ENCODE measurements at places on chromosomes 4 and X.

DNA sequence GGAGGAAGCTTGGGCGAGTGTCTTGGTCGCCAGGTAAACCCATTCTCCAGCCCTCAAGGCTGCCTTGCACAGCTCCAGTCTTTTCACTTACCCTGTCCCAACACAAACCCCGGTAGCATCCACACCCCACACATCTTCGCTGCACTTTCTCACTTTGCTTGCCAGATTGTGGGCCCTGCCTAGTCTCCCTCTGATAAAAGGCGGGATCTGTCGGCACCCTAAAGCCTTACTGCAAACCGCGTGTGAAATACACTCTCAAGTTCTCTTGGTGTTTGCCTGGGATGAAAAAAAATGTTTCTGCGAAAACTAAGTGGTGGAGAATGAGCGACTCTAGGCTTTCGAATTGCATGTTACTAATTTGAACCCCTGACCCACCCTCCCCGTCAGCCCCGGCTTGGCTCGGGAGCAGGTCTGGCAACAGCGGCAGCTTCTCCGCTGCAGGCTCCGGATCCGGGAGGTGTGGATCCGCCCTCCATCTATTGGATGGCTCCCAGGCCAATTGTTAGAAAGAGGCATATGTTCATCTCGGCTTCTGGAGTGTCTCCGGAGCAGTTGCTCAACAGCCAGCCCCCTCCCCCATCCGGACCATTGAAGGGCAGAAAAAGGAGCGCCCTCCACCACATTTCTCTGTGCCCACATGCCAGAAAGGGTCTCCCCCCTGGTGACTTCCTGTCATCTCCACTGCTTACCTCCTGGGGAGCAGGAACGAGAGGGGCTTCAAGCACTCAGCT, 3.0 kb upstream of the CITED1 start:
- DNase-seq: no peak

- DNase-seq: no peak
Observed at GRCh38 chr4:125398263-125399002, 83.7 kb downstream of the FAT4 start.

- DNase-seq: no peak
Observed at GRCh38 chr4:16705341-16705740, 193.1 kb downstream of the LDB2 start.

DNA sequence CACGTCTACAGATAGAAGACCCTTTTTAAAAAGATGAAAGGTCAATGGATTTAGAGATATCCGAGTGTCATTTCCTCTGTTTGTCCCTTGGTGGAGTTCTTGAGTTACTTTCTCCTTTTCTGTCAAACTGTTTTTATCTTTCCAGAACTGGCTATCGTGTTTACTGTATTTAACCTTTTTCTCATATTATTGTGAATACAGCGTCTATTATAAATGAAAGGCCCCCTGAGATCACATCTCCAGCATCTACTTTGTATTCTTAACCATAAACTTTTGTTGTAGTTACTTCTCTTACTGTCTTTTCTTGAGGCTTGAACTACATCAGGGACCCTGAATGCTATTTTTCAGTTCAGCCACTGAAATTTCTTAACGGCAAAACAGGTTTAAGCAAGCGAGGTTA, 4.0 kb upstream of the PCDH7 start:
- no peak for DNase-seq

GRCh38 chr4:67198727-67199126, 346.6 kb downstream of the CENPC start:
- DNase-seq: no peak

DNA sequence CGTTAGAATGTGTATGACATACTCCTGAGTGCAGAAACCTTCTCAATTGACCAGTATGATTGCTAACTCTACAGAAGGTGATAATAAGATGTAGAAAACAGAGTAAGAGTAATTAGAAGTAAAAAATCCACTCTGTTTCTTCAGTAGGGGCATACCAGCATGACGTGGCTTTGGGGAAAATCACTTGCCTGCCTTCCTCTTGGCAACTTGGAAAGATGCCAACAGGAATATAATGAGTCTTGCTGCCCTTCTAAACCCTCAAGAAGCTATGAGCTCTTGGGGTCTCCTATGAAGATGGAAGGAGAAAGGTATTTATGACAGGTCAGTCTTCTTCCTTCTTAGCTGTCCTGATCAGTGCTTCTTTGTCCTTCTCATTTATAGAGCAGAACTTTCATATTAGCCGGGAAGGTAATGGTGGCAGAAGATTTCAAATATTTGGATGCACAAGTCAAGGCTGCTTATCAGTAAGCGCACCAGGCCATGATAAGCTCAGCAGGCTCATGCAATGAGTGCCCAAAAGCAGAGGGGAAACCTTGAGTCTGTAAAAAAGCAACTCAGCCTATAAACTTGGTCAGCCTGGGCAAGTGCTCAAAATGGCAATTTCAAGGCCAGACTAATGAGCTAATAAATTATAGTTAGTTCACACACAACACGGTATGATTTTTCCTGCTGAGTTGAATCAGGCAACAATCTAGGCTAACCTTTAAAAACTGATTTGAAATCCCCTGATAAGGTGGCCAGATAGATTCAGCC, 69.7 kb upstream of the PPARGC1A start:
- DNase-seq: no peak

DNA sequence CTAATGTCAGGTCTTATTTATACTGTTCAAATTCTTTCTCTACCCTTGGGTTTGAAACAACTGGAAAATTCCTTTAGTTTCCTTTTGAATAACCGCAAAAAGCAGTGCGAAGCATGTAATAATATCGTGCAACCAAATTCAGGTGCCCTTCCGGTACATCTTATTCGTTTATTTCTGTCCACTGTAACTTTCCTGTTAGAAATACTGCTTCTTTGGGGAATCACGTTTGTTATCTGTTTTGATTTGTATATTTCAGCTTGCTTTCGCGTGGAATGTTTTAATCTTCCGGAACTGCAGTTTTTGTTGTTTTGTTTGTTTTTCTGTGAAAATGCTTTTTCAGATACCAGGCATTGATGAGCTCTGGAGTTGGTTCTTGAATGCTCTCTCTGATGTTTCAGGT, 85.7 kb upstream of the HPRT1 start:
- DNase-seq: no peak

GRCh38 chr4:117545039-117545438, 459.7 kb upstream of the TRAM1L1 start:
- DNase-seq: no peak

GRCh38 chr4:151718984-151719955, 41.5 kb downstream of the GATB start:
- no peak for DNase-seq

DNA sequence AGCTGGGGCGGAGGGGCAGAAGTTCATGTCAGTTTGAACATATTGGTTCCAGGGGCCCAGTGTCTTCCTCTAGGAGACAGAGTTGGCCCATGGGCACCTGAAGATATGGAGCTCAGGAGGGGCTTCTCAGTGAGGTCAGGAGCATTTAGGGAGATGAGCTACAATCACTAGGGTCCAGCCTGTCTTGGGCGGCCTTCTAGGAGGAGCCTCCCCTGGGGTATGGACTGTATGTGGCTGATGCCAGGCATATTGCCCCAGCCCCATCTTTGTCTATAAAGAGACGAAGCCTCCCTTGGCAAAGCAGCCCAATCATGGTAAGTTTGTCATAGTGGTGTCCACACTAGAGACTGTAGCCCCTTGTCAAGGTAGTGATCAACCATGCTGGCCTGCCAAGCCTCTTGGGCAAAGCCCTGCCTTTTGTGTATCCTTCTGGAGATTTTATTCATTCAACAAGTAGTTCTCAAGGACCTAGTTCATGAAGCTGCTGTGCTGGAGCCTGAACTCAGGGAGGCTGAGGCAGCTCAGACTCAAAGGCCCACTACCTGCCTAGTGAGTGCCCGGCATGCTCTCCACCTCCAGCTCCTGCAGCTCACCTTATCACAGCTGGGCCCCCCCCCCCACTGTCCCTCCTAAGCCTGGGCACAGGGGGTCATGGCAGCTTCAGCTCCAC, 5.4 kb upstream of the CNGA2 start:
- no peak for DNase-seq

DNA sequence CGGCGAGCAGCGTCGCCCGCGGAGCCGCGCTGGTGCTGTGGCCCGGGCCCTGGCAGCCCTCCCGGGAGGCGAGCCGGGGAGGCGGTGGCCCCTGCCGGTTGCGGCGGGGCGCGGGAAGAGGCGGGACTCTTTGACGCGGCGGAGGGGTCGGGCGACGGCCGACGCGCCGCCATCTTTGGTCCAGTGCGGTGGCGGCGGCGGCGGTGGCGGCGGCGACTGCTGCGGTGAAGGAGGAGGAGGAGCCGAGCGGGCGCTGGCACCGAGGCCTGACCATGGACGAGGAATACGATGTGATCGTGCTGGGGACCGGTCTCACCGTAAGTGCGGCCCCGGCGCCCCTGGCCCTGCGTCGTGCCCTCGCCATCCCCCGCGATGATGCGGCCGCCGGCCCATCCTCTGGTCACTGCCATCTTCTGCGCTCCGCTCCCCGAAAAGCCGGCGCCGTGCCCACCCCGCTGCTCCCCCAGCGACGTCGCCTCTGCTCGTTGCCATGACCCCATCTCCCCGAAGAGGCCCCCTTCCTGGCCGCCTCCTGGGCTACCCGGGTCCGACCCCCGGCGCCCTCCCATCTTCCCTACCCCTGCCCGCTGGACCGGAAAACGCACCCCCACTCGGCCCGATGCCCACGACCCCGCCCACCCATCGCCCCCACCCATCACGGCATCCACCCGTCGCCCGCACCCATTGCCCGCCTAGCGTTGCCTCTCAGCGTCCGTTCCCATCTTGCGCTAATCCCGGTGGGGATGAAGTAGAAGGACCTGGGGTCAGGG, at the start of gene GDI1:
Gene GDI1, plus strand, starts transcription at position 172 of the 770 bp plus-strand sequence. Its CDS starts 101 bp downstream, at position 273.
- DNase-seq: no peak

DNA sequence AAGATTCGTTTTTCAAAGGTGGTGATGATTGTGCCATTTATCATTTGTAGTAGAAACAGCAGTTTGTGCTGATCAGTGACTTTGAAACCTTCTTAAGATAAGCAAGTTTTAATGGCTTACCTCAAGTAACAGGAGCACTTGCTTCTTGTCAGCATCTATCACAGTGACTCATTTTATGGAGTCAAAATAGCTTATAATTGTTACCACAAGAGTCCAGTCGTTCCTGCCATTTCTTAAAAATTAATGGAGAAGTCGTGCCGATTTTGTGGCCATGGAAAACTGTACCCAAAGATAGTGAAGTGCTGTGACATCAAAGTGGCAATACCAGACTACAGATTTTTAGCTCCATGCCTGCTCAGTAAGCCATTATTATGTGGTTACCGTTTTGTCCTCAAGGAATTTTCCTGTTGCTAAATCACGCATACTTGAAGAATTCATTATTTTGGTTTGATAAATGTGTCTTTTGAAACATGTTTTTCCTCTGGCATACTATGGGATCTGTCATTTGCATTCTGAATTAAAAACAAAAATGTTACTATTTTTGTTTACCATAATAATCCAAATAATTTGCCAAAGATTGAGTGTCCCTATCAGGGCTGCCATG, 129.9 kb downstream of the CBR4 start:
- DNase-seq: no peak

DNA sequence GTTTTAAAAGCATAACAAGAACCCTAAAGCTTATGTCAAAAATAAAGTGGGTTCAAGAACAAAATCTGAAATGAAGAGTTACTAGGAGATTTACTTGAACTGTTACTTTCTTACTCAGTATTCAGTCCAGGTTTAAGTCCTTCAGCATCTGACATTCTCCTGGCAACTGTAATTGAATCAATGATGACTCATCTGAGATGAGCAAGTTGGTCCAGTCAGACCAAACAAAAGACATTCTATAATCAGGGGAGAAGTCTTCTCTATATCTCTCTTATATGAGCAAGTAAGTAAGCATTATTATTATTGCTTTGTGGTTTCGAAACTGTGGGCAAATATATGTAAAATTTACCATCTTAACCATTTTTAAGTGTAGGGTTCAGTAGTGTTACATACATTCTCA, 34.6 kb downstream of the MAP9 start:
- DNase-seq: no peak

GRCh38 chr4:183328832-183329231, 6.6 kb upstream of the CLDN24 start:
- DNase-seq: no peak

DNA sequence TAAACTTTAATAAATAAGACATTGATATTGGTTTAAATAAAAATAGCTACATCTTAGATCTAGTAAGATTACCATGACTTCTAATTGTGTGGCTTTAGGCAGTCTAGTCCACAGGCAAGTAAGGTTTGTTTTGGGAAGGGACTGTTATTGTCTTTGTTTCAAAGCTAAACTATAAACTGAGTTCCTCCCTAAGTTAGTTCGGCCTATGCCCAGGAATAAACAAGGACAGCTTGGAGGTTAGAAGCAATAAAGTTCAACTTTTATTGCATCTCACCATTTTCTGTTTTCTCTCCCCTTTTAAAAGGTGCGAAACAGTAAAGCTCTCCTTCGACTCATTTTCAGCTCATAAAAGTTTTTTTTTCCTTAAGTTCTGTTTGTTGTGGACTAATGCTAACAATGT, 70.4 kb upstream of the S100G start:
- no peak for DNase-seq

DNA sequence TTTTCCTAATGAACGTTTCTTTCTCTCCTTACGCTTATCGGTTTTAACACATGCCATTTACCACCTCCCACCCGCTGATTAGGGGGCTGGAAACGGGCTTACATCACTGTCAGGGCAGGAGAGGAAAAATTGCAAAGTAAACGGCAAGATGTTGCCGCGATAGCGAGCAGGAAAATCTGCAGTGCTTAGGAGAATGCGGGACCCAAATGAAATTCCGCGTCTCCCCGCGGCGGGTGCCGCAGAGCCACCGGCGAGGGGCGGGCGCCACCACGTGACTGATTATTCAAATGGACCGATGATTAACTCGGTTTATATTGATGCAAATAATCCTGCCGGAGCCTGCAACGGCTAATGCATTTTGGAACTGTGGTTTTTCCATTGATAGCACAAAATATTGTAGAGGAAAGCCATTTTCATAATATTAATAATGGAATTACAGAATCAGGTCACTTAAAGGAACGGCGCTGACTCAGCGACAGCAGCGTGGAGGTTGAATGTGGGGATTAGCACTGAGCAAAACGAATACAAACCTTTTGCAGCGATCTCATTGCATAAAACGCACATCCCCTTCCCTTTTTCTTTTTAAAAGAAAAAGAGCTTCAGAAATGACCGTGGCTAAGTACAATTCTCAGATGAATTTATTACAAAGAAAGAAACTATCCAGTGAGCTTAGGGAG, 224.2 kb downstream of the STIM2 start:
- no peak for DNase-seq

- no peak for DNase-seq
Observed at GRCh38 chrX:136667446-136668168, 19.6 kb downstream of the CD40LG start.

GRCh38 chr4:11720292-11720691, 291.6 kb upstream of the HS3ST1 start:
- no peak for DNase-seq

DNA sequence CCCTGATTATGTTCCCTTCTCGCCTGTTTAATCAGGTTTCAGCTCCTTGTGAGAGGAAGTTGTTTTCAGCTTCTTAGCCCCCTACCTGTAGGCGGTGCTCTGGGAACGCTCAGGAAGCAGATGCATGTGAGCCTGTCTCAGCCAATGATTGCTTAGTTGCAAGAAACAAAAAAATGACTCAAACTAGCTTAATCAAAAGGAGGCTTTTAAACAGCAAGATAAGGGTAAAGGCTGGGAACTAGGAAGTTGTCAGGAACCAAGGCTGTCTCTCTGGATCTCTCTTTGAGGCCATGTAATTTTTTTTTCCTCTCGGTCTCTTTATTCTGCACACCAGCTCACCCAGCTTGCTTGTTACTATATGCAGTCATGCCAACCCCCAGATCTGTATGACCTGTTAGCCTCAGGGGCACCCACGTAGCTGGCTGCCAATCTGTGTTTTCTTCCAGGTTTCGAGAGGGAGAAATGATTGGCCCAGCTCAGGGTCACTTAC, 109.1 kb downstream of the PTTG2 start:
- DNase-seq: no peak

- peak; percentile 20 for DNase-seq
Observed at GRCh38 chr4:145098675-145099037, 545 bp downstream of the ABCE1 start.
